ENCODE measurements at places on chromosomes 16 and 17.

- no peak for DNase-seq
Measured at GRCh38 chr17:83064732-83065659, 14.4 kb upstream of the METRNL start.

GRCh38 chr17:50063561-50064252 lies 7.8 kb downstream of the ITGA3 start:
- no peak for DNase-seq

DNA sequence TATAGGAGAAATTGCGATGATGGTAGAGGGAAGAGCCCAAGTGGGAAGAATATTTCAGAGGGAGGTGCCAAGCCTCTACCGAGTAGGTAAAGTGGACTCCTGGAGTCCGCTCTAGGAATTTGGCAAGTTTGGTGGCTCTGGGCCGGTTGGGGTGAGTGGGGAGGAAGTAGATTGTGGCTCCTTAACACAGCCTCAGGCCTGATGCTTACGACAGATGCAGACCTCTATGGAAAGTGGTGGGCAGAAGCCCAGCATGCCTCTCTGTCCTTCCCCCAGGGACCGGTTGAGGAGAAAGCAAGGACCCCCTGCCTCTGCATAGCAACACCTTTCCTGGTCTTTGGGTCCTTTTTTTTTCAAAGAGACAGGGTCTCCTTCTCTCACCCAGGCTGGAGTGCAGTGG lies 55.9 kb upstream of the SIAH1 start:
- no peak for DNase-seq

GRCh38 chr17:34892461-34893249 lies 68.6 kb downstream of the CCT6B start:
- peak; percentile 42 for DNase-seq

- DNase-seq = no peak
Measured at GRCh38 chr16:85508993-85509392, 104.1 kb upstream of the GSE1 start.

- DNase-seq = no peak
Measured at GRCh38 chr16:83113317-83113716, 486.5 kb downstream of the CDH13 start.

- no peak for DNase-seq
Measured at GRCh38 chr17:43427362-43428043, 28.7 kb downstream of the ARL4D start.

GRCh38 chr16:81639348-81639747 lies 139.7 kb upstream of the PLCG2 start:
- no peak for DNase-seq

DNA sequence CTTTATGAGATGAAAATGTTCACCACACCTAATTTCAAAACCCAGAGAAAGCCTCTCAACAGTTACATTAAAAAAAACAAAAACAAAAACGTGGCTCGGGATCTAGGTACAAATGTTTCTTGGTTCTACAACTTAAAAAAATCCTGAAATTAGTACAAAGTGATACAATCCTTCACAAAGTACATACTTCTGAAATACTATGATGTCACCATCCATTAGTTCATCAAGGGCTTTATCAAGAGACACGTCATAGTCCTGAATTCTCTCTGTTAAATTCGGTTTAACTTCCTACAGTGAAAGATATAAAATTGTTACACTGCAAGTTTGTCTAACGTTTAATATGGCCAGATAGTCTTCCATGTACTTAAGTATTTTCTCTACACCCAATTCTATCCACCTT lies 18.2 kb downstream of the LITAFD start:
- no peak for DNase-seq

- no peak for DNase-seq
Measured at GRCh38 chr17:17314501-17315071, 11.4 kb downstream of the NT5M start.

DNA sequence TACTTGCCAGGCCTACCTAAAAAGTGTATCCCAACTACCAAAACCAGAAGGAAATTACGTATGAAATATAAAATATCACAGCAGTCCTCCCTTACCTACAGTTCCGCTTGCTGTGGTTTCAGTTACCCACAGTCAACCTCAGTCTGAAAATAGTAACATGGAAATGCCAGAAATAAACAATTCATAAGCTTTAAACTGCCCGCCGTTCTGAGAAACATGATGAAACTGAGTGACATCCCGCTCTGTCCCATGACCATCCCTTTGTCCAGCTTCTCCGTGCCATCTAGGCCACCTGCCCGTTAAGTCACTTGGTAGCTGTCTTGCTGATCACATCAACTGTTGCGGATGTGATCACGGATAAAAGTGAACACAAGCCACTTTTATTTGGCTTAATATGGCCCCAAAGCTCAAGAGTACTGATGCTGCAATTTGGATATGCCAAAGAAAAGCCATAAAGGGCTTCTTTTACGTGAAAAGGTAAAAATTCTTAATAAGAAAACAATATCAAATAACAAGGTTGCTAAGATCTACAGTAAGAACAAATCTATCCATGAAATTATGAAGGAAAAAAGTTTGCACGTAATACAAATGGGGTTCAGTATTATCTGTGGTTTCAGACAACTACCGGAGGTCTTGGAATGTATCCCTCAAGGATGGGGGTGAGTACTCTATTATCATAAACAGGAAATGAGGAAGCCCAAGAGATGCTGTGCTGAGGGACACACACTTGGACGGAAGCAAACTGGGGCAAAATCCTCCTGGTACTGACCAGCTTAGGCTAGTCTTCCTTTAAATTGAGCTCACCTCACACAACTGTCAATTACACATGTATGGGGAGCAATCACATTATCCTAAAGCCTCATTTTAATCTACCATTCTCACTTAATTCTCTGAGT lies 8.2 kb downstream of the USP22 start:
- DNase-seq = no peak

GRCh38 chr17:72421128-72422092 lies 300.6 kb downstream of the SOX9 start:
- peak; percentile 28 for DNase-seq

DNA sequence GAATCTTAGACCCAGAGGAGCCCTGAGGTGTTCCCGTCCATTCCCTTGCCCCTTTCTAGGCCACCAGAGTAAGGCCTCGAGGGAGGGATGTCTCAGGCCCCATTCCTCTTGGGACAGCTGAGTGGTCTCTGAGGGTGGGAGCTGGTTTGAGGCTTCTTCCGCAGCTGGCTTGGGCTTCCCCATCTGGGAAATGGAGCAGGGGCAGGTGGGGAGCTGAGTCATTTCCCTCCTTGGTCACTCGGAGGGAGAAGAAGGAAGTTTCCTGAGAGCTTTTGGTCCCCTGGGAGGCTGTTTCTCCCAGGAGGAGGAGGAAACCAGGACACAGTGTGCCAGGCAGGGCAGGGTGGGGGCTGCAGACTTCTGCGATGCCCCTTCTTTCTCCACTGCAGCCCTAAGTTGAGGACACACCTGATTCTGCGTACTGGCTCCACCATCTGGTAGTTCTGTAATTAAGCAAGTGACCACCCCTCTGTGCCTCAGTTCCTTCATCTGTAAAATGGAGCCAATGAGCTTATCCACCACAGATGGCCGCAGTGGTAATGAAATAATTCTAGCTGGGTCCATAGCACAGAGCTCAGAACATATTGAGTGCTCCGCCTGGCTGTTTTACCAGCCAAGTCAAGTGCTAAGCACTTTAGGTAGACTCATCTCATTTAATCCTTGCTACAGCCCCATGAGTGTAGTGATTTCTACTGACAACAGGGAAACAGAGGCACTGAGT lies 1.6 kb upstream of the KCNJ12 start:
- DNase-seq = no peak

DNA sequence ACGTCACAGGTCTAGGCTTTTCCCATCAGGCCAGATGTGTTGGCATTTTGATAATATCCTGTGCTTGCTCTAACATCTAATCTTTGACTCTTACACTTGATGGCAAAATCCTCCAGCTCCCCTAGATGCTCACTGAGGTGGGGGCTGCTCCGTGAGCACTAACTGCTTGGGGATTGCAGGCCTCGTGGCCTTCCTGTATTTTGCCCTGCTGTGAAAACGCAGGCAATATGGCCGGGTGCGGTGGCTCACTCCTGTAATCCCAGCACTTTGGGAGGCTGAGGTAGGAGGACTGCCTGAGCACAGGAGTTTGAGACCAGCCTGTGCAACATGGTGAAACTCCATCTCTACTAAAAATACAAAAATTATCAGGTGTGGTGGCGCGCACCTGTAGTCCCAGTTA lies 9.7 kb upstream of the MLKL start:
- DNase-seq = no peak

DNA sequence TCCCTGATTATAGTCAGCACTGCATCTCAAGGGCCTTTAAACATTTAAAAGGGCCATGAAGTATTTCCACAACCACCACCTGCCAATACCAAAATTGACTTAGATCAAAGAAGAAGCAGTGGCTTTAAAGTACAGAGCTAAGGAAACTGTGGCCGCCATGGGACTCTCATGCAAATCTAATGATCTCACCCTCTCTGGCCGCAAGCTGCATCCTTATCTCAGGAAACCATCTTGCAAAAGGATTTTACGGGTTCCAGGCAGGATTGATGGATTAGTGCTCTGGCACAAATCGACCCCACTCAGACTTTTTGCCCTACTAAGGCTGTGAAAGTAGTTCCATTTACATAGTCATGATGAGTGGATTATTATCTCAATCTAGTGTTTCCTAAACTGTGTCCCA lies 22.6 kb downstream of the CDRT4 start:
- no peak for DNase-seq

GRCh38 chr17:73316919-73317505 lies 5.2 kb upstream of the CDC42EP4 start:
- DNase-seq = no peak

GRCh38 chr16:54347961-54348360 lies 61.4 kb upstream of the IRX3 start:
- DNase-seq = no peak

GRCh38 chr17:61284174-61284573 lies 115.5 kb upstream of the TBX2 start:
- no peak for DNase-seq

GRCh38 chr16:86042393-86042792 lies 143.4 kb downstream of the IRF8 start:
- no peak for DNase-seq

DNA sequence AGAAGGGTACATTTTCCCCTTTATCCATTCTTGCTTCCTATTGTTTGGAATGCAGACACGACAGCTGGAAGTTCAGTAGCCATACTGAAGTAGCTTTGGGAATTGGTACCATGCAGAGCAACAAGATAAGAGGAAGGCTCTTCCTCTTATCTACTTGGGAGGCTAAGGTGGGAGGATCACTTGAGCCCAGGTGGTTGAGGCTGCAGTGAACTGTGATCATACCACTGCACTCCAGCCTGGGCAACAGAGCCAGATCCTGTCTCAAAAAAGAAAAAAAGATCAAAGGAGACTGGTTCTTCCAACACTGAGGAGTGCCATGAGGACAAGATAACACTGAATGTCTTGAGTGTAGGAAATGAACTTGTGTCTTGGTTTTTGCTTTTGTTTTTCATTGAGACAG lies 16.0 kb upstream of the RANGRF start:
- no peak for DNase-seq

GRCh38 chr16:25916037-25916436 lies 224.3 kb downstream of the HS3ST4 start:
- no peak for DNase-seq

DNA sequence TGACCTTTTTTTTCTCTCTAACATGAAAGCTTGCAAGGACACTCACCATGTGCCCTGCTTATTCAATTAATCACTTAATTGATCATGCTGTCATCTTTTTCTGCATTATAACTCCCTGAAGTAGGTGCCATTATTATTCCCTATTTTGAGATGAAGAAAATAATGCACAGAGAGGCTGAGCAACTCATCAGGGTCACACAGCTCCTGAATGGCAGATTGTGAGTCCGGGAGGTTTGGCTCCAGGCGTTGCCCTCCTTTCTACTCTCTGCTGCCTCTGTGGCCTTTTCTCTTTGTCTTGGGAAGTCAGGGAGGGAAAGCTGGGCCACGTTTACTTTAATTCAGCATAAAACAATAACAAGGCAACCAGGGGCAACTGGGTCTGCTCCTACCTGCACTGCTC lies 17.2 kb upstream of the N4BP1 start:
- DNase-seq = no peak

DNA sequence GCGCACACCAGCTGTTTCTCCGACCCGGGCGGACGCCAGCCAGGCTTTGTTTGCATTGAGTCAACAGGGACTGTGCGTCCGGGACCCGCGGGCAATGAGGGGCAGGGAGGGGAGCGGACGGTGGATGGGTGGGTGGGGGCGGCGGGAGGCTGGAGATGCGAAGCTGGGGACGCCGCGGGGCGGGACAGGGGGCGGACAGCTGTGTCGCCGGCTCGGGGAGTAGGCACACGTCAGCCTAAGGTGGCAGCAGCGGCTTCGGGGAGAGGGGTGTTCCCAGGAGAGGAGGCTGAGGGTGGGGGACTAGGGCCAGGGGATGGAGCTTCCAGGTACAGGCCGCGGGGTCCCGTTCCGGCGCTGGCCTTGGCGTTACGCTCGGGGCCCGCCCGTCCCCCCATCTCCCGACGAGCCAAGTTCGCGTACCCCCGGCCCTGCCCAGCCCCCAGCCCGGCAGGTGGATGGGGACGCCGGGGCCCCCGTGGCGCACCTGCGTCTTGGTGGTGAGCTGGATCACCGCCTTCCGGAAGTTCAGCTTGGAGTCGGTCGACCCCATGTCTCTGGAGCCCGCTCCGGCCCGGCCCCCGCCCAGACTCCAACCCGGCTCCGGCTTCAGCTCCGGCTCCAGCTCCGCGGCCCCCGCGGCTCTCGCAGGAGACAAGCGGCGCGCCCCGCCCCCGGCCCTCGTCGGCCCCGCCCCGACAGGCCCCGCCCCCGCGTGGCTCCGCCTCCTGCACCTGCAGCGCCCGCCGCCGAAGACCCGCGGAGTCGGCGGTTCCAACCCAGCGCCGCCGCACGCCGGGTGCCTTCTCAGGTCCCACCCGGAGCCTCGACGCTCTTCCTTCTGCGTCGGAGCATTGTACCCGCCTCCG lies at the start of gene HID1:
TSS of gene HID1 (minus strand) at position 653 of the 866 bp plus-strand sequence. CDS start at position 550, 103 bp downstream.
- DNase-seq = peak; percentile 64

GRCh38 chr17:1758807-1759206 lies 3.1 kb upstream of the SERPINF1 start:
- DNase-seq = no peak

DNA sequence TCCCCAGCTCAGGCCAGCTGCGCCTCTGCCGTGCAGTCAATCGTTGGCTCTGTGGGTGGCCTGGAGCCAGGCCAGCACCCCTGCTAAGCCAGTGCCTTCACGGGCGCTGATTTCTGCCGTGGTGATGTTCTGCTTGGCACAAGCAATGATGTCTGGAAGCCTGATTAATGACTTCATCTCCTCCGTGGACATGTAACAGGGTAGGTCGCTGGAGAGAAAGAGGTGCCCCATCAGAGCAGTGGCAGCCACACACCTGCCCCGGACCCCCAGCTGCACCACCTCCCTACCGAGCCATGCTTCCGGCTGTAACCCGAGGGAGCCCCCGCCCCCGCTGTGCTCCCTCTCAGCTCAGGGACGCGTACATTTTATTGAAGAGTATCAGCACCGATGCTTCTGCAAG lies 1.9 kb downstream of the ARL16 start:
- DNase-seq = no peak

DNA sequence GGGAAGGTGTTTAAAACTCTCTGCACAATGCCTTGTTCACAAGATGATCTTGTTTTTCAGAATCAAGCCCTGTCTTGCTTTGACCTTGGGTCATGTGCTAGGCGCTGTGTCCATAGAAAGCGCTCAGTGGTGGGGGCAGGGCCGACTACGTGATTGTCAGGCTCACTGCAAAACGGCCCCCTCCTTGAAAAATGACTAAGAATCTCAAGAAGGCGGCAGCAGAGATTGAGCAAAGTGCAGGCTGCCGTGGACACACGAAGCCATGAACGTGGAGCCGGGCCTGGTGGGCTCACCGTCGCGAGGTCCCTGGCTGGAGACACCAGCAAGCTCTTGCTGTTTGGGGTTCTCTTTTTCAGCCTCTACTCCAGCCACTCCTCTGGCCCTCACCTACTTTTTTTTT lies 10.2 kb downstream of the ATP2C2 start:
- no peak for DNase-seq

- no peak for DNase-seq
Measured at GRCh38 chr17:66717641-66718058, 117.3 kb upstream of the CACNG5 start.
